ENCODE measurements at places on chromosomes 2 and 18.
A peak's percentile ranks its signal among the peaks of the same experiment; 100 is the strongest.

DNA sequence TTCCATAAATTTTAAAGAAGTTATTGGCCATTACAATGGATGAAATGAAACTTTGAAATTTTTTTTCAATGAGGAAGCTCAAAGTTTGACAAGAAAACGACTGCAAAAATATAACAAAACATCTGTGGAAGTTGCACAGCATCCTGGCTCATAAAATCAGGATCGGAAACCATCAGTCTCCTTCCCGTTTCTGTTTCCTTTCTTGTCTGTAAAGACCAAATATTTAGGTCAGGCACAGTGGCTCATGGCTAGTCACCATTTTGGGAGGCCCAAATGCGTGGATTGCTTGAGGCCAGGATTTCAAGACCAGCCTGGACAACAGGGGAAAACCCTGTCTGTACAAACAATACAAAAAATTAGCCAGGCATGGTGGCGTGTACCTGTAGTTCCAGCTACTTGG is 27.6 kb upstream of the SSB start:
- no peak for DNase-seq

DNA sequence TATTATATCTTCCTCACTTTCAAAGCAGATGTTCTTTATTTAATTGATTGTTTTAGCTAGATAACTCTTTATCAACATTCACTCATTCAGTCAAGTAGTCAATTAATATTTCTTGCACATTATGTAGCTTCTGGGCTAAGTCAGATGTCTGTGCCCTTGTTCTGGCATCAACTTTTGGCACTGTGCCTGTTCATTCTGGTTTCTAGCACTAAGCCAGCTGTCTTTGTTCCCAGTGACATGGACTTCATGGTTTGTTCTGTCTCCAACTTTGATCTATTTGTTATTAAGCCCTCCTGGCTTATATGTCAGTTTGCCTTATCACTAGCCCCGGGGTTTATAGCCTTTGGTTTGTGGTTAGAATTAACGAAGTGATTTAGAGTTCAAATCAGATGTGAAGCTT is 247.9 kb upstream of the SYT4 start:
- DNase-seq: no peak

DNA sequence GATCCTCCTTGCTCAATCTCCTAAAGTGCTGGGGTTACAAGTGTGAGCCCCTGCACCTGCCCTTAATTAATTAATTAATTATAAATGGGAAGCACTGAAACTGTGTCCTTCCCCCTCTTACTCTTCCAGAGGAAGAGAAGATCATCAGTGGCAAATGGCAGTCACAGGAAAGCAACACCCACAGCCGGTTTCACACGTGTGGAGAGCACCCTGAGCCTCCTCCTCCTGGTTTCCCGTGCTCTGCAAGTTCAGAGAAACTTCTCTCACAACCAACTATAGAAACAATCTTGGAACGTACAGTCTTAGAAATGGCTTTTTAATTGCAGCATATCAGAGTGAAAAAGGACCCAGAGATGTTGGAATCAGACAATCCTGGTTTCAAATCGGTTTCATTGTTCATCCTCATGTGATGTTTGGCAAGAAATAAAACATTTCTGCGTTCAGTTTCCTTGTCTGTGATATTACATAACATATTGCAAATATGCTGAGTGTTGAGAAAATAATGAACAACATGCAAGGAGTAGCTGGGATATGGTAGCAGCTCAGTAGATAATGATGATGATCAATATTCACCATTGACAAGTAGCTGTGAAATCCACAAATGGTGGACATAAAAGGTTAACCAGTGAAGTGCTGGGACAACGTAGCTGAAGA is 141.0 kb upstream of the KCTD1 start:
- DNase-seq: no peak

DNA sequence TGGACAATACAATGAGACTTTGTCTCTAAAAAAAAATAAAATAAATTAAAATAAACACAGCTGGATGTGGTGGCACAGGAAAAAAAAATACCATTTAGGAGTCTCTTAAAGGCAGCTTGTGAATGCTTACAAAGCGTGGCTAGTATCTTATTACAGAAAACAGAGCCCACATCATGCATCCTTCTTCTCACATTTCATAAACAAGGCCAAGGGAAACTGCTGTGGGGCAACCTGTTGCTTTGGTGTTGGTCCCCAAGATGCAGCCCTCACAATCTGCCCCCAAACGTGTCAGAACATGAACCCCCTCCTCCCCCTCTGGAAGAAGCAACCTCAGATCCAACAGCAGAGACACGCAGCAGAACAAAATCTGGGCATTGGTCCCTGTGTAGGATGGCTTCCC is 2.6 kb downstream of the SLC14A1 start:
- DNase-seq: no peak

- no peak for DNase-seq
Observed at GRCh38 chr2:200447139-200447855, 62.6 kb downstream of the KCTD18 start.

GRCh38 chr2:191030521-191031154 is 16.7 kb upstream of the STAT1 start:
- DNase-seq: no peak

GRCh38 chr2:55949211-55949610 is 25.6 kb upstream of the EFEMP1 start:
- DNase-seq: no peak

DNA sequence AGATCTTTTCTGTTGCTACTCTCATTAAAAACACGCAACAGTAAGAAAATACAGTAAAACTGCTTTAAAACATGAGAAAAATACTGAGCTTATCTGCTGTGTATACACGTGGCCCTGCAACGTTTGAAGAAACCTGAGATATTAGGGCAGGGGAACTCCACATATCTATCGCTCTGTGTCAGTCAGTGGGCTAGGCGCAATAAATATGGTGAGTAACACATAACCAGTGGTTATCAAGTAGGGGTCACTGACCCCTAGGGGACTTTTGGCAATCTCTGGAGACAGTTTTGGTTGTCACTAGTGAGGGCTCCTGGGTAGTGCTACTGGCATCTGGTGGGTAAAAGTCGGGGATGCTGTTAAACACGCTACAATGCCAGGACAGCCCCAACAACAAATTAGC is 14.9 kb downstream of the STAT1 start:
- DNase-seq: no peak

DNA sequence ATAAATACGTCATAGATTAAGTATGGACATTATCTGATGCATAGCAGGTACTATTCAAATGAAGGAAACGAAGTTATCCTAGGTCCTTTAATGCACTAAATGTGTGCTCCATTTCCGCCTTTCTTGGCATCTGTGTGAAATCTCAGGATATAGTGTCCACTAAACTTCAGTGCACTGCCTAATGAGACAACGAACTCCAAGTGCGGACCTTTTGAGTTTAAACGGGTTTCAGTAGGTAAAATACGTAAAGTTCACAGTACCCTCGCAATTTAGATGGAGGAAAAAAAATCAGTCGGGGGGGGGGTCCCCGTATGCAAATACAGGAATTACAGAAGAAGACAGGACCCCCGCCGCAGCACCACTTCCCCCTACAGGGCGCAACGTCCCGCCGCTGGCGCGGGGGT is 729 bp upstream of the REL start:
- no peak for DNase-seq

DNA sequence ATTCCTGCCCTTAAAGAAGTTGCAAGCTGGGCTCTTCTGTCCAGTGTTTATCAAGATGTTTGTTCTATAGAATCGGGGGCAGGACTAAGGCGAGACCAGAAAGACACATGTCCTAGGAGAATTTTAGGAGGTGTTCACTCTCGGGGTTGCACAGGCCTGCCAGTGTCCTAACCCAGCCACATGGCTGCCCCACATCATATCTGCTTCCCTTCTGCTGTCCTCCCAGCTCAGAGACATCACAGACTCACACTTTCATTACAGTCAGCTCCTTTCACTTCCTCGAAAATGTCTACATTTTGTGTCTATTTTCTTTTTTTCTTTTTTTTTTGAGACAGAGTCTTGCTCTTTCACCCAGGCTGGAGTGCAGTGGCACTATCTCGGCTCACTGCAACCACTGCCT is 10.7 kb upstream of the MRO start:
- DNase-seq: no peak

DNA sequence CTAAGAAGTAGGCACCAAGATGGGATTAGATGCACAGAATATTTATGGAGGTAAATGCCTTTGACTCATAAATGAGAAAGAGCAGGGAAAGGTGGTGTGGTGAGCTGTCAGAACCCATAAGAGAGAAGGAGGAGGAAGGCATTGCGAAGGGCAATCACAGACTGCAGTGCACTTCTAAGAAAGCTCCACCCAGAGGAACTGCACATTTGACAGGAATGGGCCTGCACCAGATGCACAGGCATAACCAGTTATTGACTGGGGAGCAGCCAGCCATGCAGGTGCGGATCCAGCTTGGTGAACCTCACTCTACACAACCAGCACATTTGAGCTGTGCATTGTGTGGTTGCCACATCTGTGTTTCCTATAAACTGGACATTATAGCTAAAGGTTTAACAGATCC is 62.2 kb upstream of the L3MBTL4 start:
- no peak for DNase-seq

GRCh38 chr2:190023860-190024259 is 38.7 kb downstream of the MSTN start:
- DNase-seq: no peak

DNA sequence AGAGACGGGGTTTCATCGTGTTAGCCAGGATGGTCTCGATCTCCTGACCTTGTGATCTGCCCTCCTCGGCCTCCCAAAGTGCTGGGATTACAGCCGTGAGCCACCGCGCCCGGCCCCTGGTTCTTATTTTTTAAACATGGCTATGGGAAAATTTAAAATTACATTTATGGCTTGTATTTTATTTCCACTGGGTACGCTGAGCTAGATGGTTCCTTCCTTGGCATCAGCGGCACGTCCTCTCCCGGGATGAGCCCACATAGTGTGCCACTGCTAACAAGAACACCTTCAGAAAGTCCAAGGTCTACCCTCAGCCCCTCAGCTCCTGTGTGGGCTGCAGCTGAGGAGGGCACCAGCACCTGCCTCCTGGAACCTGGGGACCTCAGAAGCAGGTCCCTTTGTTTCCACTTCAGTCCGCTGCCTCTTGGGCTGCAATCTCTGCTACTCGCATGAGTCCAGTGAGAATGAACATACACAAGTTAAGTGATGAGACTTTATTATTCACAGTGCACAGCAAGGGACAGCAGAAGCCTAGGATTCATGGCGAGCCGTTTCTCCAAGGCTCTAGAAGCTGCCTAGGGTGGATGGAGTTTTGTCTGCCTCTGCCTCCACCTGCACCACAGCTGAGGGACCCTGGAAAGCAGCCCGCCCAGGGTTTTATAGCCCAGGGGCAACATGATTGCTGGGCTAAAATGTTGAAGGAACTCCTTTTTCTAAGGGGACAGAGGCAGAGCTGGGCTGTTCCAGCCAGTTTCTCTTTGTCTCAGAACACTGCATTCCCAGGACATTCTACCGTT is 107.5 kb upstream of the TEX51 start:
- DNase-seq: no peak

GRCh38 chr2:168912901-168913369 is 11.8 kb downstream of the G6PC2 start:
- DNase-seq: no peak

DNA sequence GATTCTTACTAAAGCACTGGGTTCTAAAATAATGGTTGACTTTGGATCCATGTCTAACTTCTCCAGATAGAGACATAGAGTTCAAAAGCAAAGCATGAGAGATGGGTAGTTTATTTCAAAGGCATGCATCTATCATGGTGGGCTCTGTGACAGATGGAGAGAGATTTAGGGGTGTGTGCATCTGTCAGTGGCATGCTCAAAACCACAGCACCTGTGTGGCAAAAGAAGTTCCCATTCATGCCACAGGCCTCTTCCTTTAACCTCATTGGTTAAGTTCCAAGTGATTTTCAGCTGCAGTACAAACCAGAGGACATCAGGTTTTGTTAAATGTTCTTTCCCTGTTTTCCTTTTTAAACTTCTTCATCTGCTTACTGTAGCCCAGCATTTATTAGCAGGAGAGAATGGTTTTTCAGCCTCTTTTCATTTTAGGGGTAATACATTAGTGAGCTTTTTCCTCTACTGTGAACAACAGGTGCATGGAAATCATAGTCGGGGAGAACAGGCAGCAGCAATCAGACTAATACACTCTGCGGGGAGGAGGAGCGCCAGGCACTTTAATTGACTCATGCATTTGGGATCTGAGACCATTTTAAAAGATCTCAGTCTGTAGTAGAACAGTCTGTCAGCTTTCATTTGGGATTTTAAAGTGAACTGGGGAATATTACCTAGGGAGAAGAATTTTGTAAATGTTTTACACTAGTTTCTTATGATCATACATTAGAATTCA is 52.4 kb upstream of the UPP2 start:
- DNase-seq: no peak

- DNase-seq: peak; percentile 19
Observed at GRCh38 chr2:182642328-182642727, 73.7 kb upstream of the DNAJC10 start.

DNA sequence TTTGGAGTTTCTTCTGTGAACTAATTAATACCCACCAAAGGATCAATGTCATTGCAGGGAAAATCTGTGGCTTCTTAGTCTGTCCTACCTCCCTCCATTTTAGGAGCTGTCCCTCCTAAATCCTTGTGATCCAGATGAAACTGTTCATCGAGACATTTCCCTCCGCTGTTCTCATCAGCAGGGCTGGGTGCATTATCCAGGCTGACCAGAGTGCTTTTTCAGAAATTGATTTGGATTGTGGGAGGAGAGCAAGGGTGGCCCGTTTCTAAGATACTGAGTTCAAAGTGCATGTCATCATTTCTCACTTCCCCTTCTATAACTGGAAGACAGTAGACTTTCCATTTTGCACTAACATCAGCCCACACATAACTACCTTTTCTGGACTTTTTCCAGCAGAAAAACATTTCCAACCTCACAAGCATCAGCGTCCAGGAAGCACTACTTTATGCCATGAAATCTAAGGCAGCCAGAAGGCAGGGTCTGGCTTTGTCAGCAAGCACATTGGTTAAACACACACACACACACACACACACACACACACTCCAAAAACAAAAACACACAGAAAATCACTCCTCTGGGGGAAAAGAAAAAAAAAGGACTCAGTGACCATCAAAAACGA is 94.1 kb downstream of the ANKRD44 start:
- DNase-seq: no peak

GRCh38 chr2:15750433-15750814 is 158.8 kb downstream of the DDX1 start:
- no peak for DNase-seq

- DNase-seq: no peak
Observed at GRCh38 chr2:36530178-36530982, 67.6 kb downstream of the FEZ2 start.

DNA sequence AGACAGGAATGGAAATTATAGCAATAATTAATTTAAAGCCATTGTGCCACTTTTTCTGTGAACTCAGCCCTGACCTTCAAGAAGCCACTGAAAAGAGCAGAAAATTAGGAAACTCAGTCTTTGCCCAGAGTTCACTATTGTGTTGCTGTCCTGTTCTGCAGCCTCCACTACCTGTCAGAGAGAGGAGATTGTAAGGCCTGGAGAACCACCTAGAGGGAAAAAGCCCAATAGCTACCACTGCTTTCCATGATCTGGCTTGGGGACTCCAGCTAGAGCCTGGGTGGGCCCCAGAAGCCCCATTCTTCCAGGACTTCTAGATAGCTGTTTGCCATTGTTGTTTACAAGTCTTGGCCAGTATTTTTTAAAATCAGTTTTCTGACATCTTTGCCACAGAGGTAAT is 176.1 kb upstream of the KLF7 start:
- DNase-seq: no peak

- DNase-seq: no peak
Observed at GRCh38 chr2:101628030-101628392, 69.5 kb upstream of the MAP4K4 start.
